Activated CD4-positive, alpha-beta T cell treated with anti-CD3 and anti-CD28 coated beads, Interleukin-2, amount 10 ng/mL, durations not matched to agents 24 days and 14 days (primary cell): ENCODE measurements at places on chromosomes 12 and 14. TPM values are rescaled to one million over a fixed set of nuclear protein-coding genes. Genes with fewer than 3 reads are reported as not detected.

- DNase-seq, result no peak
These were observed 631.1 kb upstream of the TMEM132C start for GRCh38 chr12:127635838-127636237.

Gene PRKAG1
- 75.3 and 89.8 TPM in 2 replicates for total RNA-seq

GRCh38 chr12:101963697-101964096 lies 86.3 kb downstream of the DRAM1 start:
- no peak for DNase-seq

- no peak for DNase-seq
These were observed 574.1 kb downstream of the SLC16A7 start for GRCh38 chr12:60169904-60170303.

DNA sequence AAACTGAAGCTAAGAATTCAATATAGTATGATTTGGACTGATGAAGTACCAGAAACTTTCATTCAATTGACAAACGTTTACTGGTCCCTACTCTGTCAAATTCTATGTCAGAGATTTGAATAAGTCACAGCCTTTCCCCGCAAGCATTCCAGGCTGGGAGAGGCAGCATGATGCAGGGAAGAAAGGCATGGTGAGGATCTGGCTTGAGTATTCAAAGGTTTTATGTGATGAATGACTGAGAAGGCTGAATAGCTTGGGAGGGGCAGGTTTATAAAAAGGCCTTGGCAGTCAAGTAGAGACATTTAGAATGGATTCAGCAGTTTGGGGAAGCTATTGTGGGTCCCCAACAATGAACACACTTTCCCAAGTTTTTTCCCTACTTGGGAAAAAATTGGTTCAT lies 431.8 kb downstream of the DPF3 start:
- DNase-seq, result no peak

- DNase-seq, result no peak
These were observed 1073.0 kb upstream of the FLRT2 start for GRCh38 chr14:84456946-84457345.

DNA sequence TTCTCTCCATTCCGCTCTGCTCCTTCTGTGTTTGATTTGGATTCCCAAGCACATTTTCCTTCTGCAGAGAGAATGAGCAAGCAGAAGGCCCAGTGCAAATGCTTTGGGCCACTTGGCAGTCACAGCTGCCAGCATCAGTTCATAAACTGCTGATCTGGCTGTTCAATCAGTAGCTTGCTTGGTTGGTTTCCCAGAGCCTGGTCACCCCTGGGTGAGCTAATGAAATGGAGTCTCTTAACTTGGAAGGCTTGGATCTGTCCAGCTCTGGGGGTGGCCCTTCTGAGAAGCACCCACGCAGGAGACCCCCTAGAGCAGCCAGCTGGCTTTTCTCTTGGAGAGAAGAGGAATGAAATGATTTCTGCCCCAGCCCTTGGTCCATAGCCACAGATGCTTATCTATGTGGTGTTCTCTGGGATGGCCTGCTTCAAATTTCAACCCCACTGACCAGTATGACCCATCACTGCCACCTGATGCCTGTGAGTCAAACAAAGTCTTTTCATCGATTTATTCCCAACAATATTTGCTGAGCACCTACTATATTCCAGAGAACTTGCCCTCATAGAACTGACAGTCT lies 30.3 kb downstream of the FAIM2 start:
- no peak for DNase-seq

DNA sequence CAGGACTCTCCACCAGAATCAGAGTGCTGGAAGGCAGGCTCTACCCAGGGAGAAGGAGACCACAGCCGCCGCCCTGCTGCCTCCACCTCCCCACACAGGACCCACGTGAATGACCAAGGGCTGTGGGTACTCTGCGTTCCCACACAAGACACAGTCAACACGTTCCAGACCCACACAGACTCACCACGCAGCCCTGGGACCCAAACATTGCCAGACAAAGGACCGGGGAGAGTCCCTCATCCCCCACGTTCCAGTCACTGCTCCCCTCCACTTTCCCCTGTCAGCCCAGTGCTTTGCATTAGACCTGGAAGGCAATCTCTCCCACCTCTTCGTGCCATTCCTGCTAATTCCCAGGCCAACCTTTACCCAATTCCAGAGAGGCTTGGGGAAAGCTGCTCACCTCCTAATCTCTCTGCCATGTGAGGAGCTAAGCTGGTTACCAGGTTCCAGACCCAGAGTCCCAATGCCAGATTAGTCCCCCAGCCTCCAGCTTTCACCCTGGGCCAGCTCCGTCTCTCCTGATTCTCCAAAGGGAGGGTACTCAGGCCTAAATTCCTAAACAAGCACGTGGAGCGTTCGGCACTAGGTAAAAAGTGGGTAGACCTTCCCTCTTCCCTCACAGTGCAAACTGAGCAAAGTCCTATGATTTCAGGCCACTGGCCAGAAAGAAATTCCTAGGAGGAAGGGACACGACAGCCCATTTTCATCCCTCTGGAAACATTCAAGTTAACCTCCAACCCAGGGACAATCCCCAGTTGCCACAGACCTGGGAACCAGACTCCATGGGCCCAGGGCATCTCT lies 4.9 kb downstream of the SLC6A13 start:
- no peak for DNase-seq
